ENCODE measurements at places on chromosomes 13 and 19. TPM values are rescaled to one million over a fixed set of nuclear protein-coding genes. Genes with fewer than 3 reads are reported as not detected.

The CEACAM7 gene
- not detected for total RNA-seq

The CCDC8 gene
- 23.9 TPM for total RNA-seq

The PRODH2 gene
- not detected for total RNA-seq

The GARIN5A gene
- total RNA-seq, result 1.1 TPM

The BEST2 gene
- not detected for total RNA-seq

The PSG2 gene
- not detected for total RNA-seq

The LPAR2 gene
- total RNA-seq, result 115 TPM

The GPR12 gene
- 0.14 TPM for total RNA-seq

The LACC1 gene
- total RNA-seq, result 0.75 TPM

DNA sequence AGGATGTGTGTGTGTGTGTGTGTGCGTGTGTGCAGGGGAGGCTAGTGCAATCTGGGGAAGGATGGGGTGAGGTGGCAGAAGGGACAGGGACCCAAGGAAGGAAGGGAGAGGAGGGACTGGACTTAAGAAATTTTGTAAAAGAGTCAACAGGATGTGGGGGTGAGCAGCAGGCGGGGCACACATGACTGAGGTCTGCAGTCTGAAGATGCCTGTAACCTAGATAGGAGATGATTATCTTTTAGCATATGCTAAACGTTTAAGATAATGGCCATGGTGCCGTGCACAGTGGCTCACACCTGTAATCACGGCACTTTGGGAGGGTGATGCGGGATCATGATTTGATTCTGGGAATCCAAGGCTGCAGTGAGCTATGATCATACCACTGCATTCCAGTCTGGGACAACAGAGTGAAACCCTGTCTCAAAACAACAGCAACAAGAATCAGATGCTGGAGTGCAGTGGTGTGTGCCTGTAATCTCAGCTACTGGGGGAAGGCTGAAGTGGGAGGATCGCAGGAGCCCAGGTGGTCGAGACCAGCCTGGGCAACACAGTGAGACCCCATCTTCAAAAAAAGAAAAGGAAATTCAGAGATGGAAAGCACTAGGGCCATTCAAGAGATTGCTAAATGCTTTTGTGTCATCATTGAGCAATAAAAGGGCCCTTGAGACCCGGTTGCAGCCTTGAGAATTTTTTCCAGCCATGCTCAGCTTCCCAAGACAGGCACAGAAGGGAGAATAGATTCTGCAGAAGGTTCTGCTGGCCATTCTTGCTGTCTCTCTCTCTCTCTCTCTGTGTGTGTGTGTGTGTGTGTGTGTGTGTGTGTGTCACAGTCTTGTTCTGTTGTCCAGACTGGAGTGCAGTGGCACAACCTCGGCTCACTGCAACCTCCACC, 3.8 kb upstream of the ZNF414 start:
- DNase-seq, result no peak
- H3K27me3 ChIP-seq, result peaks cover 5% of the 10 kb centered on the region
- peak overlapping the region; percentile 47 for H3K27ac ChIP-seq
- H3K36me3 ChIP-seq, result peaks cover 3% of the 10 kb centered on the region
- H3K4me1 ChIP-seq, result peaks cover 17% of the 10 kb centered on the region

DNA sequence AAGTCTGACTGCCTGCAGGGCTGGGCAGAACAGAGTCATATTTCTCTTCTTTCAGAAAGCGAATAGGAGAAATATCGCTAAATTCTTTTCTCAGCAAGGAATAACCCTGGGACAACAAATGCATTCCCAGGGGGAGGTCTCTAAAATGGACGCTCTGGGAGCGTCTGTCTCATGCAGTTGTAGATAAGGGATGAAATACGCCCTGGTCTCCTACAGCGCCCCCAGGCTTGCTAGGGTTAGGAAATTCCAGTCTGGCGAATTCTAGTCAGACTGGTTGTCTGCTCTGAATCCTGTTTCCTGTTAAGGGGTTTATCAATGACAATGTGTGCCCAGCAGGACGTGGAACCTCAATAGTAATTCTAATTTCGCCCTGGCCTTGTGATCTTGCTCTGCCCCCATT, 1214.1 kb downstream of the DIAPH3 start:
- H3K27ac ChIP-seq, result no peak overlapping the region
- peaks cover 5% of the 10 kb centered on the region for H3K4me1 ChIP-seq
- H3K4me3 ChIP-seq, result no peak overlapping the region
- peaks cover 14% of the 10 kb centered on the region for H3K36me3 ChIP-seq
- no peaks in the 10 kb centered on the region for H3K27me3 ChIP-seq
- no peak for DNase-seq

DNA sequence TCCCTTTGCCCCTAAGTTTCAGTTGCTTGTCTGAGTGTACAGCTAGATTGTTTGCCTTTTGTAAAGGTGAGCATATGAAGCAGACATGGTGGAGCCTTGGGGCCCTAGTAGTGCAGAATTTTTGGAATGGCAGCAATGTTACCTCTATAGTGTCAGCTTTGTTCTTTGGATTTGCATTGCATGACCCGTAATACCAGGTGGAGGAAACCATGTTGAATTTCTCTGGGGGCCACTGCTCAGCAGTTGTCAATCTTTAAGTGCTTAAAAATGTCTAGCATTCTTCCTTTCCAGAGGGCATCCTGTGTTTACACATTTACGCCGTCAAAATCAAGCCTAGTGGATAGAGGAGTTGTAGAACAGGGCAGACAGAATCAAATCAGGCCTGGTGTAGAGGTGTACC, 303.3 kb downstream of the ATP8A2 start:
- H3K27me3 ChIP-seq, result peaks cover 2% of the 10 kb centered on the region
- no peak overlapping the region for H3K27ac ChIP-seq
- H3K4me1 ChIP-seq, result no peaks in the 10 kb centered on the region
- H3K4me3 ChIP-seq, result no peak overlapping the region
- peaks cover 4% of the 10 kb centered on the region for H3K36me3 ChIP-seq

- no peak overlapping the region for H3K27ac ChIP-seq
- no peak for DNase-seq
- H3K4me1 ChIP-seq, result peaks cover 18% of the 10 kb centered on the region
- peaks cover 3% of the 10 kb centered on the region for H3K36me3 ChIP-seq
- H3K27me3 ChIP-seq, result peaks cover 36% of the 10 kb centered on the region
- H3K4me3 ChIP-seq, result peak overlapping the region; percentile 71
Measured at GRCh38 chr19:1455336-1456120, 5.6 kb downstream of the APC2 start.

GRCh38 chr13:60012488-60012887, 151.2 kb downstream of the DIAPH3 start:
- no peak overlapping the region for H3K4me3 ChIP-seq
- H3K36me3 ChIP-seq, result no peaks in the 10 kb centered on the region
- no peak for DNase-seq
- no peaks in the 10 kb centered on the region for H3K27me3 ChIP-seq

DNA sequence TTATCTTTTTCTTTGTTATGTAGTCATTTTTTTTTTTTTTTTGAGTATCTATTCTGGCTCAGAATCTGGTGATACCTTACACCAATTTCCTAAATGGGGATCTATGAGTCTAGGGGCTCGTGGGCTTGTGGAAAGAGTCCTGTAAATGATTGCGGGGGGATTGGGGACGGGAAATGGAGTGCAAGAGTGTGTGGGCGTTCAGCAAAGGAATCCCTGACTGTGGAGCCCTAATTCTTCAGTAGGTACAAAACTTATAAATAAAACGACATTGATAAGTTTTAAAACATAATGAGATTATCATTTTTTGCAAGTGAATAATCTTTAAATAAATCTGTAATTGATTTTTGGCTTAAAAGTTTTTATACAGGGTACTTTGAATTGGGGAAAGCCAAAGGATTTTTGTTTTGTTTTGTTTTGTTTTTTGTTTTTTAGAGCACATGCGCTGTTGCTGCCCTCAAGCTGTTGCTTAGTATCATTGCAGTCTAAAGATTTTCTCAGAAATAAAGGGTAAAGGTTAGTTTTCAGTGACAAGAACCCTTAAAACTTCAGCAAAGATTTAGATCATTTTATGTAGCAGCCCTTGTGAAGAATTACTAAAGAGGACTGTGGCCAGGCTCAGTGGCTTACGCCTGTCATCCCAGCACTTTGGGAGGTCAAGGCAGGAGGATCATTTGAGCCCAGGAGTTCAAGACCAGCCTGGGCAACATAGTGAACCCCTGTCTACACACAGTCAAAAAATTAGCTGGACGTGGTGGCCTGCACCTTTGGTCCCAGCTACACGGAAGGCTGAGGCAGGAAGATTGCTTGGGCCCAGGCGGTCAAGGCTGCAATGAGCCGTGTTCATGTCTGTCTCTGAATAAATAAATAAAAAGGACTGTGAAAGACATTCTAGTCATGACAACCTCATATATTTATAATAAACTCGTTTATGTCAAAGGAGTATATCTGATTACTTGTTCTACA, 1.7 kb downstream of the ERCC5 start:
- H3K4me1 ChIP-seq, result peaks cover 26% of the 10 kb centered on the region
- H3K36me3 ChIP-seq, result no peaks in the 10 kb centered on the region
- peak overlapping the region; percentile 98 for H3K4me3 ChIP-seq

- peaks cover 32% of the 10 kb centered on the region for H3K36me3 ChIP-seq
- H3K4me3 ChIP-seq, result no peak overlapping the region
- H3K4me1 ChIP-seq, result no peaks in the 10 kb centered on the region
- DNase-seq, result no peak
- H3K27ac ChIP-seq, result no peak overlapping the region
- no peaks in the 10 kb centered on the region for H3K27me3 ChIP-seq
Measured at GRCh38 chr13:42084722-42085121, 36.3 kb downstream of the DGKH start.

GRCh38 chr19:4521170-4521887, 3.0 kb upstream of the PLIN4 start:
- DNase-seq, result no peak
- no peaks in the 10 kb centered on the region for H3K4me1 ChIP-seq
- no peaks in the 10 kb centered on the region for H3K36me3 ChIP-seq
- no peak overlapping the region for H3K4me3 ChIP-seq
- no peaks in the 10 kb centered on the region for H3K27me3 ChIP-seq
- H3K27ac ChIP-seq, result no peak overlapping the region

DNA sequence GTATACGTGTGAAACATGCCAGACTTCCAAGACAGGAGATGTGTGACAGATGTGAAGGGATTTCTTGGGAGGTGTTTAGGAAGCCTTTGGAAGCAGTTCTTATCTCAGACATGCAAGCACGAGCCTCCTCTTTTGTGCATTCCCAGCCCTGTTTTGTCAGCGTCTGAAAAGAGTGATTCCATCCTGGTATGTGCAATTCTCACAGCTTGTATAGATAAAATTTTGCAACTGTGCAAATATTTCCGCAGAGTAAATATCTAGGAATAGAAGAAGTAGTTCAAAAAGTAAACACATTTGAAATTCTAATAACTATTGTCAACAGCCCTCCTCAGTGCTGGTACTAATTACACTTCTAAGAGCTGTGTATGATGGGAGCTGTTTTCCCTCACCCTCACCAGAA, 72.3 kb upstream of the C1QTNF9B start:
- peaks cover 19% of the 10 kb centered on the region for H3K4me1 ChIP-seq
- no peak for DNase-seq
- no peaks in the 10 kb centered on the region for H3K27me3 ChIP-seq

DNA sequence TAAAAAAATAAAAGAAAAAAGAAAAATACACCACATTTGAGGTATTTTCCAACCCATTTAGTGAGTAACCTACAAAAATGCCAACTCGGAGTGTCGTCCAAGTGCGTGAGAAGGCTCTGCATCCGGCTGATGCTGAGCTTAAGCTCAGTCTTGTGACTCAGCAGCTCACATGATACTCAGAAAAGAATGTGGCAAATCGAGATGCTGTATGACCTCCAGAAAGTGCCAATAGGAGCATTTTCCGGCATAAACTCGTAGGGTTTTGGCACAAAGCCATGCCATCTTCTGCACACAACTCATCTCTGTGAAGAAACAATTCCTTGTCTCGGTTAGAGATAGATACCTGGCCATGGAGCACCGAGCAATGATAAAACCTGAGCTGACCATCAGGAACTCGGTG, 58.5 kb downstream of the TRPM4 start:
- H3K27ac ChIP-seq, result no peak overlapping the region
- no peak for DNase-seq
- H3K27me3 ChIP-seq, result peaks cover 10% of the 10 kb centered on the region

GRCh38 chr19:33448159-33448516, 73.5 kb downstream of the PEPD start:
- no peaks in the 10 kb centered on the region for H3K27me3 ChIP-seq
- H3K4me3 ChIP-seq, result no peak overlapping the region
- peaks cover 4% of the 10 kb centered on the region for H3K4me1 ChIP-seq
- DNase-seq, result no peak

- no peak overlapping the region for H3K4me3 ChIP-seq
- DNase-seq, result peak; percentile 92
Measured at GRCh38 chr13:42969565-42970172, 22.4 kb downstream of the EPSTI1 start.

GRCh38 chr13:73198991-73199411, 140.2 kb downstream of the KLF5 start:
- no peaks in the 10 kb centered on the region for H3K4me1 ChIP-seq
- H3K27ac ChIP-seq, result no peak overlapping the region
- no peak overlapping the region for H3K4me3 ChIP-seq
- H3K36me3 ChIP-seq, result no peaks in the 10 kb centered on the region
- DNase-seq, result no peak

GRCh38 chr19:7925171-7925851, 624 bp downstream of the CTXN1 start:
- peaks cover 12% of the 10 kb centered on the region for H3K27me3 ChIP-seq
- peaks cover 24% of the 10 kb centered on the region for H3K4me1 ChIP-seq
- H3K27ac ChIP-seq, result peak overlapping the region; percentile 98
- peak overlapping the region; percentile 96 for H3K4me3 ChIP-seq
- no peaks in the 10 kb centered on the region for H3K36me3 ChIP-seq

DNA sequence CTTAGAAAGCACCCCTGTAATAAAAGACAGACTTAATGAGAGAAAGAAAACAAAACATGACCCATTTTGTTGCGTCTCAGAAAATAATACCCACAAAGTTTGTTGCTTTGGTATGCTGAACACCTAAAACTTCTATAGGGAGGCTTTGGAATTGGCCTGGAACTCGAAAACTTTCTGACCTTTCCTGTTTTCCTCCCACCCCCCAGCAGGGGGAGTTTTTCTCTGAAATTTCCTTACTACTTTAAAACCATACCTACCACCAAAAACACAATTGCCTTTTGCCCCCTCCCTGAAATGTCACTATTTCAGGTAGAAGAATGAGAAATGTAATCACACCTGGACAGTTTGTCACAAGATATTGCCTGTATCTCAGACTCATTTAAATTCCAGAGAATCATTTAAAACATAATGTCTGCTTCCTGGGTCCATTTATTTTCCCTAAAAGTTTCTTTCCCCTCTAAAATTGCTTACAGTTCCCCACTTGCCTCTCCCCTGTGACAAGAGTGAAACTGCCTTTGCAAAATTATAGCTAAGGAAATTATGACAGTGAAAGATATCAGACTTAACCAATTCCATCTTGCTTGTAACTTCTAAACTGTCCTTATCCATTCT, 2700.2 kb downstream of the PCDH9 start:
- no peak for DNase-seq
- H3K27ac ChIP-seq, result no peak overlapping the region
- H3K36me3 ChIP-seq, result no peaks in the 10 kb centered on the region
- no peaks in the 10 kb centered on the region for H3K27me3 ChIP-seq
- no peak overlapping the region for H3K4me3 ChIP-seq

DNA sequence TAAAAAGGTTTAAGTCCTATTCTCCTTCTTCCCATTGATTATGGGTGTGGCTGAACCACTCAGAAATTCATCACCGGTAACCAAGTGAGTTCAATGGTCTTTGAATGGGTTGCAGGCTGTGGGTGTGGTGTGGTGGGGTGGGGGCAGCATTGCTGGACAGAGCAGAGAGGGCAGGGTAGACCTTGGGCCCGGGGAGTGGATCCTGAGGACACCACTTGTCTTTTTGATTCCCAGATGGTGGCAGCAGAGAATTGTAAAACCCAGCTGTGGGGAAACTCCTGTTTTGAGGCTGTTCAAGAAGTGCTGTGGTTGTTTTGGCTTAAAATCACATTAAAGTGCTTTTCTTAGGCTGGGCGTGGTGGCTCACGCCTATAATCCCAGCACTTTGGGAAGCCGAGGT, 45.8 kb upstream of the RGCC start:
- H3K36me3 ChIP-seq, result no peaks in the 10 kb centered on the region
- DNase-seq, result no peak
- peaks cover 3% of the 10 kb centered on the region for H3K27me3 ChIP-seq
